ENCODE measurements at places on chromosomes 7 and 10.

- no peak for DNase-seq
Observed at GRCh38 chr7:118572604-118573003, 348.1 kb downstream of the ANKRD7 start.

- DNase-seq: no peak
Observed at GRCh38 chr10:113066561-113067312, 116.7 kb downstream of the TCF7L2 start.

DNA sequence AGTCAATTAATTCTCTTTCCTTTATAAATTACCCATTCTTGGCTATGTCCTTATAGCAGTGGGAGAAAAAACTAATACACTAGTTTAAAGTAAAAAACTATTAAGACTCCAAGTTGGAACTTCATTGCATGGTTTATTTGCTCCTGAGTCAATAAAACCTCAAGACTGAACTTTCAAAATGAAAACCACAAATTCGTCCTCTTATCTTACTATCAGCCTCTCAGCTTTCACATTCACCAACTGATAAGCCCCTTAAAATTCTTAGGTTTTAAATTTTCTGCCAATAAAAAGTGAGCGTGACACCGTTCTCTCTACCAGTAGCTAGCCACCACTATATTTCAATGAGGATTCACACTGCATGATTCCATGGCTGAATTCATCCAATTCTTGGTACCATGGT is 346.4 kb upstream of the NPSR1 start:
- DNase-seq: no peak

GRCh38 chr7:51186531-51186930 is 130.1 kb downstream of the COBL start:
- no peak for DNase-seq

DNA sequence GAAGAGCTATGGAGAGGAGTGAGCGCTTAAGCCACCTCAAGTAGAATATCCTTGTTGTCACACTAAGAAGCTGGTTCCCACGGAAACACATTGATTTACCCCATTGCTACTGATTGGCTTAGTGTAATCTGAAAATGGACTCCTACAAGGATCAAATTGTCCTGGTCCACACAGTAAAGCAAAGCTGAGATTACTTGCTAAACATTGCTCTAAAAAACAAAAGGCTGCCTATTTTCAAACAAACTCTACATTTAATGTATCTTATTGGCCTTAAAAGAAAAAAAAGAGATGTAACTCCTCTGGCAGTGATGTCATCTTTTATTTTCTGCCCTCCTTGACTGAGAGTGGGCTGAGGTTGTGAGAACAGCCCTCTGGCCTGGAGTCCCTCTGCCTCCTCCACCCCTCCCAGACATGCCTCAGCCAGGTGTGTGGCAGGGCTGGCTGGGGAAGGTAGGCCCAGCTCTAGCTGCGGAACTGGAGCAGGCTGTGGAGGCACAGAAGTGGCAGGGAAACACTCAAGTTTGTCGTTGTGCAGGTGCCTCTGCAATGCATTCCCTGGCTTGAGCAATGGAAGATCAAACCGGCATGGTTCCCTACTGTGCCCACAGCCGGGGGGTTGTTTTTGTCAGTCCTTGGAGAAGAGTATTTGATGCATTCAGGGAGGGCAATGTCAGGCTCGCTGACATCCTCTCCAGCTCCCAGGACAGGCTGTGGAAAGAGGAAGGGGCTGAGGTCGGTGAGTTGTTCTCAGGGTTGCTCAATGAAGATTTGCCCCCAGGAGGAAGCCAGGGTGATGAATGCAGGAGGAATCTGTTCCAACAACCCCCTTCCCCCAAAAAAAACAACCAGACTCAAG is 9.1 kb downstream of the KLF6 start:
- peak; percentile 71 for DNase-seq

GRCh38 chr7:121167971-121168370 is 160.8 kb upstream of the WNT16 start:
- DNase-seq: no peak

- no peak for DNase-seq
Observed at GRCh38 chr7:18536486-18536885, 40.9 kb downstream of the HDAC9 start.

DNA sequence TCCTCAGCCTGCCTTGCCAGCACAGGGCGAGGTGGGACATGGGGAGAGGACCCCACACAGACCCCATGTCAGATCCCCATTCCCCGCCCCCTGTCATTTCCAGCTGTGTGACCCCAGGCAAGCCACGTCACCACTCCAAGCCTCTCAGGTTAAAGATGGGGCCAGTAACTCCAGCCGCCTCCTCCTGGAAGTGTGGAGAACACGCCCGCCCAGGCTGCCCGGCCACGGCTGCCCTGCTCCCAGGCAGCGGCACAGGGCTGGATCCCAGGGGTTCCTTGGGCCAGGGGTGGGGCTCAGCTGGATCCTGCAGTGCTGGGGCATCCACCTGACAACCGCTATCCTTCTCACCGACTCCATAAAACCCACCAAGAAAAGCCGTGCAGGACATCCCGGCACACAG is 86.1 kb downstream of the PDGFA start:
- no peak for DNase-seq

All from CD4-positive, alpha-beta T cell treated with Interleukin-10 for 1 hour (primary cell).